ENCODE measurements at places on chromosomes 1 and 21.

GRCh38 chr1:178337091-178337706, 159.6 kb downstream of the CLEC20A start:
- H3K4me1 ChIP-seq: peaks cover 3% of the 10 kb centered on the region
- H3K36me3 ChIP-seq: no peaks in the 10 kb centered on the region
- DNase-seq: no peak
- H3K27ac ChIP-seq: no peak overlapping the region
- H3K4me3 ChIP-seq: no peak overlapping the region
- no peaks in the 10 kb centered on the region for H3K27me3 ChIP-seq

- H3K4me1 ChIP-seq: no peaks in the 10 kb centered on the region
- DNase-seq: peak; percentile 14
- H3K27ac ChIP-seq: peak overlapping the region; percentile 28
- no peaks in the 10 kb centered on the region for H3K27me3 ChIP-seq
- H3K36me3 ChIP-seq: no peaks in the 10 kb centered on the region
Observed at GRCh38 chr1:178940068-178940765, 69.3 kb upstream of the ANGPTL1 start.

DNA sequence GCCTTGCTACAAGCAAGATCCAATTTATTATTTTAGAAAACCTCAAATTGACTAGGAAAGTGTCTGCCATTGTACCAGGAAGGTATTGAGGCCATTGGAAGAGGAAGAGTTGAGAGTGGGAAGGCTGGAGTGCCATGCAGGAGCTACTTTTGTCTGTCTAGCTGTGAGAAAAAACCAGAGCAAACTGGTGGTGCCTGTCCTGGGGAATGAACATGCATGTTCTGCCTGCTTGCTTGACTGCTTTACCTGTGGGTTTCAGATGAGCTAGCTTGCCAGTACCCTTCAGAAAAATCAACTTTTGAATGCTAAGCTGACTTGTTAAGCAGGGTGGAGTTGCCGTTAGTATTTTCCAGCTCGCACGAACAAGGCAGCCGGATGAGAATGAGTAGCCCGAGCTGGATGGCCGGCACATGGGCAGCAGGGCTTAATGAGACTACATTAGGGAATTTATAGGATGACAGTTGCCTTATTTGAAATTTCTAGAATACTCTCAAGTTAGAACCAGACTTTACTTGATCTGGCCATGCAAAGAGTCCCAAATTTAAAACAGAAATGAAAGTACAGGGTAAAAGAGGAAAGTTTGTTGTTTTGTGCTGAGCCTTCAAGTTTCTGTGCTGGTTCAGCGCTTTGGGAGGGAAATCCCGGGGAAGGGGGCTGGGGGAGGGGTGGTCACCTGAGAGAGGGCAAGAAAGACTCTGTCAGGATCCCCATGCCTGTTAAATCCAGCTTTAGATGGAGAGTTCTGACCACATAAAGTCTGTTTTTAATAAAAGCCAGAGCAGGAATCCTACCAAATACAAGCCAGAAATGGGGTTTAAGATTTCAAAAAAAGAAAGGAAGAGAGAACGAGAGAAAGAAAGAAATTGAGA, 29.6 kb upstream of the C1orf105 start:
- H3K27me3 ChIP-seq: no peaks in the 10 kb centered on the region
- H3K36me3 ChIP-seq: no peaks in the 10 kb centered on the region
- no peak overlapping the region for H3K4me3 ChIP-seq
- peak overlapping the region; percentile 33 for H3K27ac ChIP-seq
- H3K4me1 ChIP-seq: no peaks in the 10 kb centered on the region

DNA sequence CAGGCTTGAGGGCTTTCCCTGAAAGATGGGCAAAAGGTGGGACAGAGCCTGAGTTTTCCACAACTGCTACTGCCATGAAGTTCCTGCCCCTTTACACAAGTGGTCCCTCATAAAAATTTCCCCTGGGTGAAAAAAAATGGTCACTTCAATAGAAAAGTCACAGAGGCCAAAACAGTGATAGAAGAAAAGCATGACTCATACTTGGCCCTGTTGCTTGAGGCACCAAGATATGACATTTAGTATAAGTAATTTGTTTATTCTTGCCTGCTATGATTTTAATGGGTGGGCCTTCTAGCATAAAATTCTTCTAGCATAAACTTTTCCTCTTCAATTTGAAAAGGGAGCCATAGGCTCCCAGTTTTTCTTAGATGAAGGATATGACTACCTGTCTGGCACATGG, 280.2 kb downstream of the DPYD start:
- DNase-seq: no peak
- H3K27ac ChIP-seq: no peak overlapping the region

DNA sequence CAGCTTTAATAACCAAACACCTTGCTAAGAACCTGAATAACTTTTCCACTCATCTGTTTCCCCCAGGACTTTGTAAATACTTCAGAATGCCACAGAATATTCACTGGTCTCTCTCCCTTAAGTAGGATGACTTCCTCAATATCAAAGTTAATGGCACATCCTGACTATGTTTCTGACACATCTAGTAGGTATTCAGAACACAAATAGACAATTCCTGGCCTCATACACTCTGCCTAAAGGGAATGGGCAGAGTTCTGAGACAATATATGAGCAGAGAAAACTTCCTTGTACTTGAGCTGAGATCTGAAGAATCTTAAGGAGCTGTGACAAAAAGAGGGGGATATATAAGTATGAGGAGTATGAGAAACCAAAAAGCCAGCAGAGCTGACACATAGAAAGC, 34.8 kb downstream of the ANKRD13C start:
- no peaks in the 10 kb centered on the region for H3K36me3 ChIP-seq
- no peak overlapping the region for H3K27ac ChIP-seq
- H3K4me3 ChIP-seq: no peak overlapping the region
- no peak for DNase-seq
- no peaks in the 10 kb centered on the region for H3K27me3 ChIP-seq
